ENCODE measurements at places on chromosomes 5 and 9.

DNA sequence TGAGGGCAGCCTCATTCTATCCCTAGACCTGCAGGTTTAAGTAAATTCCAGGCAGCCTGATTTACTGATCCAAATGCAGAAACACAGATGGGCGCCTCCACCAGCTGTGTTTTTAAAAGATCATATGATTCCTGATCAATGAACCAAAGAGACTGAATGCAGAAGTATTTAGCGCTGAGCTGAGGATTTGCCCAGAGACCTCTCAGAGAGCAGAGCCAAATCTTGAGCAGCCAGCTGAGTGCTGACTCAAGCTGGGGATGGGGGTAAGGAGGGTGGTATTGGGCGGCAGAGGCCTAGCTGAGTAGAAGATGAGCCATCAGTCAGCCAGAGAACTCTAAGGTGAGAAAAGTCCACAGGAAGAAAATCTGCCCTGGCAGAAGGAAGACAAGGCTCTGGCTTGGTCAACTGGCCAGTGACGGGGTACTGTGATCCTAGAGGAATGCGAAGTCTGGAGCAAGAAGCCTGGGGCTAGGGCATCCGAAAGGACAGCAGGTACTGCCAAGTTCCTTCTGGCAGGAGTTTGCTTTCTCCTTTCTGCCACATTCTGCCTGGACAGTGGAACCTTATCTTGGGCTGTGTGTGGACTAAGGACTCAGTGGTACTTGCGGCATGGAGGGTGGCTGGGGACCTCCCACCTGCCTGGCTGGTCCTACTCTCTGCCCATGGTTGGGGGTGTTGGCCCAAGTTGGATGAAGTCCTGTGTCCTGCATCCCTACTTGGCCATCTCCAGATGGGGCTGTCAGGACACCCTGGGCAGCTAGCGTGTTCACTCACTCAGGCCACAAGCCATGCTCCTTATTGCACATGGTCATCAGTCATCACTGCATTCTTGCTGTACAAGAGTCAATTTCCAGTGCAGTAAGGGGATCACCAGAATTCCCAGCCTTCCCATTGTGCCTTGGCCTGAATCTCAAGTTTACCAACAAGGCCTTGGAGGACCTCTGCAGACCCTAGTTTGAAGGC is 34.5 kb upstream of the CDKN2AIPNL start:
- no peak for DNase-seq

DNA sequence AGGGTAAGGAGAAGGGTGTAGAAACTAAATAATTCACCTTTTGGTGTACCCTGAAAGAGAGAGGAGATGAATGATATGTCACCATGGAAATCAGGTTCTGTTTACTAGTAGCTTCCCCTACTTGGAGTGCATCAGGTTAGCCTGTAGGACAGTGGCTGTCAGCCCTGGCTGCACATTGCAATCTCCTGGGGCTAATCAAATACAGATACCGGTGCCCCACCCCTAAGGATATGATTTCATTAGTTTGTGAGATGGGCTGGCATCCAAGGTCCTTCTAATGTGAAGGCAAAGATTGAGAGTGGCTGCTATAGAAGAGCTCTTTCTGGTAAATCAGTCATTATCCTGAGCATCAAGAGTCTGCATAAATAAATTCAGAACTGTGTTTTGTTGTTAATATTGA is 47.2 kb downstream of the INSYN2B start:
- no peak for DNase-seq

- DNase-seq: no peak
Measured at GRCh38 chr9:110121170-110121569, 86.8 kb downstream of the C9orf152 start.

DNA sequence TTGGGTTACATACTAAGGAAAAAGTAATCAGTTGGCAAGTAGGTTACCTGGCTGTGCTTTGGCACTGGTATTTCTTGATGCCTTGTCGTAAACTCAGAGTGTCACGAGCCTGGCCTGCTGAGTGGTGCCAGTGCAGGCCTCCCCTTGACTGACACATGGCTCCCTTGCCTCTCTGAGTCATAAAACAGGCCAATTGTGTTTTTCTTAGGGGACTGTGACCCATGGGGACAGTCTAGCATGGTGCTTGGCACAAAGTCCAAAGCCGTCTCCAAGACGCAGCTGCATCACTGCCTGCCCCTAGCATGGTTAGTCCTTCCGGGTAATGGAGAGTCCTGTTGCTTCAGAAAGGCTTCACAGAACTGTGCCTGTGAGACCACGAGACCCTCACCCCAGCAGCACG is 132.5 kb downstream of the MVB12B start:
- no peak for DNase-seq

GRCh38 chr5:13354611-13355010 is 589.9 kb downstream of the DNAH5 start:
- no peak for DNase-seq

- peak; percentile 15 for DNase-seq
Measured at GRCh38 chr5:134626369-134627014, 6.1 kb downstream of the SAR1B start.

DNA sequence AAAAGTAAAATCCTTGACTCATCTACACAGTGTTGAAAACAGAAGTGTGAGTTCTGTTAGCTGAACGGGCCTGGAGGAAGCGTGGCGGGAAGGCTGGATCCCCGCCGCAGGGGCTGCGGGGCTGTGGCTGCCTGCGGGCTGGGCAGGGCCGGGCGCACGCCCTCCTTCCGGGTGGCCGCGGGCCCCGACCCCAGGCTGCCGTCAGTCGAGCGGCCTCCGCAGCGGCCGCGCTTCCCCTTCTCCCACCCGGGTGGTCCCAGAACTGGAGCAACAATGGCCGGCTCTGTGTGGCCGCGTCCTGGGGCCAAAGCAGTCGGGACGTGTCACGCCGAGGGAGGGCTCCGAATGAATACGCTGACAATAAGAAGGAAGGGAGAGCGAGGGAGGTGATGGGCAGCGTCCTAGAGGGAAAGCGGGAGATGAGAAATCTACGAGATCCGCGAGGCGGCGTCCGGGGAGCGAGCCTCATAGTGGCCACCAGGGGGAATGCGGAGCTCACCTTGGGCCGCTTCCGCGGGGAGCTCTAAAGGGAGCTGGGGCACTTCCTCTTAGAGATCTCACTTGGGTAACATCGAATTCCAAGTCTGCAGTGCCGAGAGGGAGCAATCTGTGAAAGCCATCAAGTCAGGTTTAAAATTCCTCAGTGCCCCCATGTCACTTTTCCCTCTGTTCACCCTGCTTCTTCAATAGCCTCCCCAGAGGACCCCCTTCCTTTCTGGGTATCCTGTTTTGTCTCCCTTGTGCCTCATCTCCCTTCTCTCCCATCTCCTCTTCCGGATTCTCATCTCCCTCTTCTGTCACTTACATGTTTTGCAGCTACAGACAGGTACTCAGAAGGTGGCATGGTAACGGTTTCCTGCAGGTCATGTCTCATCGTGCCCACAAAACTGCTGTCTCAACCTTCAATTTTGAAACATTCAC is 83.9 kb downstream of the SLC1A3 start:
- DNase-seq: peak; percentile 70

- DNase-seq: no peak
Measured at GRCh38 chr9:70801181-70801829, 320.1 kb downstream of the TRPM3 start.

DNA sequence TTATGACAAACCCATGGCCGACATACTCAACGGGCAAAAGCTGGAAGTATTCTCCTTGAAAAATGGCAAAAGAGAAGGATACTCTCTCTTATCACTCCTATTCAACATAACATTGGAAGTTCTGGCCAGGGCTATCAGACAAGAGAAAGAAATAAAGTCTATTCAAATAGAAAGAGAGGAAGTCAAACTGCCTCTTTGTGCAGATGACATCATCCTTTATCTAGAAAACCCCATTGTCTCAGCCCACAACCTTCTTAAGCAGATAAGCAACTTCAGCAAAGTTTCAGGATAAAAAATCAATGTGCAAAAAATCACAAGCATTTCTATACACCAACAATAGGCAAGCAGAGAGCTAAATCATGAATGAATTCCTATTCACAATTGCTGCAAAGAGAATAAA is 1799.9 kb upstream of the ACO1 start:
- DNase-seq: no peak

DNA sequence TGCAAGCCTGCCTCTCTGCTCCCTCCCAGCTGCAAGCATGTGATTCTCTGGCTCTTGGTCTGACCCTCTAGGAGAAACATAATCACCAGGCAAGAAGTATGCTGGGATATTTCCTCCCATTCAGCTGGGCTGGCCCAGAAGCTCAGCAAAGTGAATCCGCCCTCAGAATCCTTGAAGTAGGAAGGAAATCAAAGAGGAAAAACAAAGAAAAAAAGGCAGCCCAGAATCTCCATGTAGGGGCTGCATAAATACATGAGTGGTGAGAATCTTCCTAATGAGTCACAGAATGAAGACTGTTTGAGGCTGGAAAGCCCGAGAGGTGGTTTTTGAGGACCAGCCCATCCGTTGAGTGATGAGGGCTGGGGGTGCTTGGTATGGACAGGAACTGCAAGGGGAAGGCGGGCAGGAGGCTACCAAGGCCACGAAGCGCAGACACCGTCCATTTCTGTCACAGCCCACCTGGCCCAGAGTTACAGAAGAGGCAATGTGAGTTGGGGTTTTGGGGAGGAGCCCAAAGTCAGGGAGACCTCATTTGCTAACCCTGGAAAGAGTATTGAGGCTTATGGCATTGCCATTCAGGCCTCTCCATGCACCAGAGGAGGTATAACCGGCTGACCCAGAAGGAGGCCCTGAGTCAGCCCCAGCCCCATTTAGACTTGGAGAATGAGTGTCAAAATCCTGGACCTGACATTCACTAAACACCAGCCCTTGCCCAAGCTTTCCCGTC is 33.4 kb upstream of the TGFBR1 start:
- peak; percentile 55 for DNase-seq

DNA sequence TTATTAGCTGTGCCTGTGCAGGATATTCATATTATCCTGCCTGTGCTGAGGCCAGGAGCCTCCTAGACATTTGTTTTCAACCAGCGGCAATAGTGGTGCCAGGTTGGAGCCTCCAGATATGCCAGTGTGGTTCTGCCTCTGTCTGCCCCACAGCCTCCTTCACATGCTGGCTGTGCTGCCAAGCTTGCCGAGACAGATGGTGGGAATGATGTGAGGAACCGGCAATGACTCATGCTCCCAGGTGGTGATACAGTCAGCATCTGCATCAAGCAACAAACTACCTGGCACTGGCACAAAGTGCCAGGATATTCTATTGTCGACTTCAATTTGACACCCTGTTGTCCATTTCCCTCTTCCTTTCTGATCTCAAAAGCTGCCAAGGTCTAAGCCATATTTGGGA is 285.7 kb downstream of the CHSY3 start:
- no peak for DNase-seq

- DNase-seq: no peak
Measured at GRCh38 chr5:168417731-168418429, 68.4 kb upstream of the RARS1 start.

DNA sequence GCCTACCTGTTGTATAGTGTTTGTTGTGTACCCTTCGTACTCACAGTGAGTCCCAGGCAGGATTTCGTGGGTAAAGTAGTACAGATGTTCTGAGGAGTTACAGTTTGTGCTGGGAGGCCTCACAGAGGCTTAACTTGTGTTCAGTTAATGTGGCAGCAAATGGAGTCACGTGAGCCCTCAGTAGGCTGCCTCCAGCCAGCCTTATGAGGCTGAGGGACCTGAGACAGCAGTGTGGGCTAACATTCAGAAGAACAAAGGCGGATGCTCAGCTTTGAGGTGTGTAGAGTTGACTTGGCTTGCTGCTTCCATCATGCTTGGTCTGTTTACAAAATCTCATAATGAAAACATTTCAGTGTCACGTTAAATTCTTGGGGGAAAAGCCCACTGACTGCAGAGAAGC is 118.1 kb downstream of the TRIO start:
- DNase-seq: no peak

DNA sequence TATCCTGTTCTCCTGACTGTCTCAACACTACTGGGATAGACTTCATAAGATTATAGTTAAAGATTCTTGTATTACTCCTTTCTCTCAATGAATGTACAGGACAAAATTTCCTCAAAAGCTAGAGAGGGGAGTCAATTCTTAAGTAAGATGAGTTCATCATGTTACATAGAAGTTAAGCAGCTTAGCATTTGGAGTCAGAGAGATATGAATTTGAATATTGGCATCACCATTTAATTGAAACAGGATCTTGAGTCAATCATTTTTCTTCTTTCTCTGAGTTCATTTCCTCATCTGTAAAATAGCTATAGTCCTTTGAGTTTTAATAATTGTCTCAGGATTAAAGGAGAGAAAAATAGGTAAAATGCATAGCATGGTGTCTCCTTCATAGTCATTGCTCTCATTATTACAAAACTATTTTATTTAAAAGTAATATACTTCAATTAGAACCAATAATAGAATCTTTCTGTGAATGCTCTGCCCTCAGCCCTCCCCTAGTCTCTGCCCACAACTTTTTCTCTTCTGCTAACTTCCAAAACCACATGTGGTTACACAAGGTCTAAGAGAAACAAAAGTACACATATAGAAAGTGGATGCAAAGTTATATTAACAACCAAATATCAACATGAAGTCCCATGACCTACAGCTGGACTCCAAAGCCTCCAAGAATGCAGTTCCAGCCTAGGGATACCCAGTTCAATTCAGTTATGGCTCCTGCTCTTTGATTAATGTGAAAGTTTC is 265.6 kb downstream of the TLE1 start:
- DNase-seq: no peak

- DNase-seq: no peak
Measured at GRCh38 chr5:33556330-33557328, 115.9 kb downstream of the TARS1 start.

- no peak for DNase-seq
Measured at GRCh38 chr5:55582256-55582655, 47.5 kb upstream of the PLPP1 start.

- DNase-seq: peak; percentile 64
Measured at GRCh38 chr9:16721972-16722371, 148.5 kb downstream of the BNC2 start.

DNA sequence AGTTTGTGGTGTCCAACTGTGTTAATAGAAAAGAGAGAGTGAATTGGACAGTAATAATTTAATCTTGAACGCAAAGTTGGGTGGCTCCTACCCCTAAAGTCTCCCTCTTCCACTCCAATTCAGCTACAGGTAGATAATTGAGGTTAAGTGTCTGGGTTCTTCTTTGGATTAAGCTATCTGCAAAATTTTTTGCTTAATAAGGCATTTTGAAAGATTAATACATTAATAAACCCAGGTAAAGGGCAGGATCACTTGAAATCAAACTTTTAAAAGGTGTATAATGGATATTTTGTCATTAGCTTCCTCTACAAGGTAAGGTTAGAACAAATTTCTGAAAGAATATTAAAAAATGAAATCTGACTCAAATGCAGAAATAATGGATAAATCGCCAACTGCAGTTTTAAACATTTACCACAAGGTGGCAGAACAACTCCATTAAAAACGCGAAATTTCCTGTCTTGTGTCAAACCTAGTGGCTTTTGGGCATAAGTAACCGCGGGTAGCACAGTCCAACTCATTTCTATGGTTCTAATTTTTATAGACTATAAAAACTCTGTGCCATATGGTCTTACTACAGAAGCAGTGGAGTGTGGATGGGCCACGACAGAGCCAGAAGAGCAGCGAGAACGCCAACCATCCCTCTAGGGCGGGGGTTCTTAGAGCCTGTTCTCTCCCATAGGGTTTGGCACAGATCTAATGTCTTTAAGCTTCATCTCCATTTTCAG is 276.5 kb downstream of the ARHGEF28 start:
- peak; percentile 72 for DNase-seq

GRCh38 chr5:150590979-150591695 is 49.3 kb upstream of the SYNPO start:
- DNase-seq: no peak

All from EH (cell line).